Mesendoderm (in vitro differentiated cells): ENCODE measurements at places on chromosomes 4 and X.
A peak's percentile ranks its signal among the peaks of the same experiment; 100 is the strongest.

DNA sequence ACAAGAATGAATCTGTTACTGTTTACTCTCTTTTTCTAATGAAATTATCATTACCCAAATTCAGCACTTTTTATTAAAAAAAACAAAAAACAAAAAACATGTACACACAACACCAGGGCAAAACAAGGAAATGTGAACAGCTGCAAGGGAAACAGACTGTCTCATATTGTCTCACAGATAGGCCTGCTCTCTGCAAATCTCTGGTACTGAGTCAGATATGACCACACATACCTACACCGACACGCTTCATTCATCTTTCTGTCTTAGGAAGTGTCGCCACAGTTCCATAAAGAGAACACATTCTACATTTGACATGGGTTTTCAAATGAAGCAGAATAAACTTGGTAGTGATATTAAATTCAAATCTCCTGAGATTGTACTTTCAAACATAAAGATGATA is 92.2 kb upstream of the GPR34 start:
- no peak for DNase-seq

DNA sequence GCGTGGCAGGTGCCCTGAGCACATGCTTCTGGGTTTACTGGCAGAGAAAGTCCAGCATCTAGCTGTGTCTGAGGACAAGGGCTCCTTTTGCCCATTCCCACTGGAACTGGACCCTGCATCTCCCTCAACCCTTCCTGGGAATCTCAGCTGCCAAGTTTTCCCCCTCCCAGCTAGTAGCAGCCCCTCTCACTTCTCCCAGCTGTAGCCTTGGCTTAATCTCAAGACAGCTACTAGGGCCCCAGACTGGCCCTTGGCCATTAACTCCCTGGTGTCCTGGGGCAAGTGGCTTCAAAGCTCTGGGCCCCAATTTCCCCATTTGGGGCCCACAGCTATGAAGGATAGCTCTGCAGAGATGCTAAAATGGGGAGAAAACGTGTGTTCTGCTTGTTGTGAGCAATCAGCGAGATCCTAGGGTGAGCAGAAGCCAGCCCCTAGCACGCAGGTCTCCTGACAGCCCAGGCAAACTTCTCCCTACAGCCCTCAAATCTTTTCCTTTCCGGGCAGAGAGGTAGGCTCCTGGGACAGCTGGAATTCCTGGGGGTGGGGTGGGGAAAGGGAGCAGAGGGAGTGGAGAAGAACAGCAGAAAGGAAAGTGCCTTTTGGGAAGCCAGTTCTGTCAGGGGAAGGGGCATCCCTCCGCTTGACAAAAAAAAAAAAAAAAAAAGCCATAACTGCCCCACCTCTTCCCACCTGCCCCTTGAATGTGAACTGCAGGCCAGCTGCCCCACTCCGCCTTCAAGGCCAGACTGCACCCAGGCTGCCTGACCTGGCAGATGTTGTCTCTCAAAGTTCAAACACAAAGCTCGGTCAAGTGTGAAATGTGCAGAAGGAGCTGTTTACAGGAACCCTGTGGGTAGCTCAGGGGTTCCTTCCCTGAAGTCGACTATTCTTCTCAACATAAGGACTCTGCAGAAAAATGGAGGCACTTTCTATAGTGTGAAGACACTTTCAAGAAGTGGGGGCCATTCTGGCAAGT is 16.6 kb downstream of the FGD1 start:
- DNase-seq, result peak; percentile 87

GRCh38 chr4:47891928-47892327 is 22.5 kb downstream of the NFXL1 start:
- no peak for DNase-seq

DNA sequence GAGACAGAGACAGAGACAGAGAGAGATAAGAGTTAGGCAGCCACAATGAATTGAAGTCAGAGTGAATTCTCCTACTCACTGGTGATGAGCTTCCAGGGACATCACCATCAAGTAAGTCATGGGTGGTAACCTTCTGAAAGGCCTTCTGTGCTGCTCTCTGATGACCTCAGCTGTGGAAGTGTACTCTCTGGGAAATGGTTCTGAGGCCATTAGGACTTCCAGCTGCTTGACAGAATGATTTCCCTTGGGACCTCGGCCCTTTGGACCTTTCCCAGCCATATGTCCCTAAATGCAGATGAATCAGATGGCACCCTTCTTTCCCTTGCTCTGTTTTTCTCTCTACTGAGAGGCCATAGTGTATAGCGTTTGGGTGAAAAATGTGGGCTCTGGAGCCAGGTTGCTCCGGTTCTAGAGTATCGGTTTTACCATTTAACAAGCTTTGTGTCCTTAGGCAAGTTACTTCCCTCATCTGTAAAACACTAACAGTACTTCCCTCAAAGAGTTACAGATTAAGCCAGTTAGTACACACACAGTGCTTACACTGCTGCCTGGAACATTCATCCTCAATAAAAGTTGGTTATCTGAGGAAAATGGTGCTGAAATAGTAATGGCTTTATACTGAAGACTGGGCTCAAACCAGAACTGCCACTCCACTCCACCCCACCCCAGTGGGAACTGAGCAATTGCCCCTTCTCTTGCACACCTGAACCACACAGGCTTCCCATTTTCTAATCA is 7.6 kb downstream of the SEPTIN11 start:
- no peak for DNase-seq

DNA sequence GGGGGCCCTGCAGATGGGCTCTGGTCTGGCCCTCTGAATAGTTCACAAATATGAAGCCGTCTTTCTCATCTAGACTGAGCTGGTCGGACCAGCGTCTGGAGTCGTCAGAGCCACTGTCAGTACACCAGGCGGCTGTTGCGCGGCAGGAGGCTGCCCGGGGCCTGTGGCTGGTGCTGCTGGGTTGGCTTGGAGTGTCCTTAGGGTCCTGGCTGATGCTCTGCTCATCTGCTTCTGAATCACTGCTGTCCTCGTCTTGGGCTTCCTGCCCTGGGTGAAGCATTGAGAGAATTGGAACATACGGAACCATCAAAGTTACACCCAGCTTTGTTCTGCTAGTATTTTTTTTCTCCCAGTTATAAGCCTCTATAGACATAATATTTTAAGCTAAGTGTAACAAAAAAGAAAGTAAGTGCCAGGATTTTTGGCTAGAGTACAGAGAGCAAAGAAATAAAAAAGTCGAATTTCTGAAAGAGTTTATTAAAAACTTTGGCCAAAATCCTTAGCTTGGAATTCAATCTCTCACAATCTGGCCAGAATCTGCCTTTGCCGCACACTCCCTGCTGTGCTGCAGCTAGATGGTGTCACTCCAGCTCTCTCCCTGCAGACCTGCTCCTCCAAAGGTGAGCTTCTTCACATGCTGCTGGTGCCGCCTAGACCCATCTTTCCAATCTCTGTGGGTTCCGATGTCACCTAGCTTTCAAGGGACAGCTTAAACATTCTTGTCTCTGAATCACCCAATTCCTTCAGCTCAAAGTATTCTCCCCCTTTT is 96.2 kb downstream of the CDS1 start:
- DNase-seq, result peak; percentile 16

GRCh38 chr4:176451443-176451842 is 131.7 kb downstream of the SPCS3 start:
- no peak for DNase-seq

DNA sequence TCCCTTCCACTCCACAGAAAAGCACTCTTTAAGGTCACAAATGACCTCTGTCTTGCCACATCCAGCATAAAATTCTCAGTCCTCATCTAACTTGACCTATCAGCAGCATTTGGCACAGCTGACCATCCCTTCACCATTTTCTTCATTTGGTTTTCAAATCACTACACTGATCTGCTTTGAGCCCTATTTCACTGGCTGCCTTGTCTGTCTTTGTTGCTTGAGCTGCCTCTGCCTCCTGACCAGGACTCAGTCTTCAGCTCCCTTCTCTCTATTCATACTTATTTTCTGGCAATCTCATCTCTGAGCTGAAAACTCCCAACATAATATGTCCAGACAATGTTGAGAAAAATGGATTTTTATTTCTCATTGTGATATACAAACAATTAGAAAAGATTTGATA is 27.7 kb upstream of the PDE5A start:
- DNase-seq, result peak; percentile 4

DNA sequence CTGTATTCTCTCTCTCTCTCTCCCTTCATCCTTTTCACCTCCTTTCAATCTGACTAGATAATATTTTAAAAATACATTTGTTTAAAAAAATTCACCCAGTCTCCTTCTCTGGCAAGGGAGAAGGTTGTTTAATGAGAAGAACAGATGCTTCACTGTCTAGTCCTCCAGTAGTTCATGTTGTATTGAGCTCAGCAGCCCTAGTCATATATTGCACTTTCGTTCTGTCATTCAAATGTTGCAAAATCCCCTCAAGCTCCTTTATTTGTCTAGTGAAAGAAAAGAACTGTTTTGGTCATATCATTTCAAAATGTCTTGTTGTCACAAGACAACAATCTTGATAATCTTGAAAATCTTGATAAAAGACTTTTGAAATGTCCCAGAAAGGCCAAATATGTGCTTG is 248.0 kb downstream of the GALNTL6 start:
- no peak for DNase-seq

GRCh38 chr4:119543187-119543586 is 85.4 kb downstream of the PDE5A start:
- DNase-seq, result no peak

DNA sequence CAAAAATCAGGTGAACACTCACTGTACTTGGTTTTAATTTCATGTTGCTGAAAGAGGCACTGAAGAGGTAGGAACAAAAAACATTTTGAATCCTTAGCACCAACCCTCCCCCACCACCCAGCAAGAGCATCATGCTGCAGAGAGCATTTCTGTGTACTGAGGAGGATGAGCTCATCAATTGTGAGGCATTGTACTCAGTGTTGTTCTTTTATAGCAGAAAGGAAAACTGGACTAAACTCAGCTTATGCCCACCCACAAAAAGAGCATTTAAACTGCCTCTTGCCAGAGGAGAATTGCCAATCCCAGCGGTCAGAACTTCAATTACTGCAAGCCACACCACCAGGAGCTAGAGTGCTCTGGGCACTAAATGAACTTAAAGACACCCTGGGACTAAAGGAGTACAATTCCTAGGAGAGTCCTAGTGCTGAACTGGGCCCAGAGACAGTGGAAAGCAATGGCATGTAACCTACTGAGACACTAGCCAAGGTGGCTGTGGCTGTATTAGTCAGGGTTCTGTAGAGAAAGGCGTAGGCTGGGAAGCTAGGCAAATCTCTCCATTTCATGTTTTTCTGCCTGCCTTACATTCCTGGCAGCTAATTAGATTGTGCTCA is 280.7 kb upstream of the KLHL4 start:
- DNase-seq, result no peak

GRCh38 chr4:142563682-142564291 is 282.3 kb downstream of the INPP4B start:
- DNase-seq, result peak; percentile 48
